ENCODE measurements at places on chromosomes 4 and X. TPM values are rescaled to one million over a fixed set of nuclear protein-coding genes. Genes with fewer than 3 reads are reported as not detected.
A peak's percentile ranks its signal among the peaks of the same experiment; 100 is the strongest.

GRCh38 chrX:154374313-154375155 is at the start of gene FLNA:
Gene FLNA (minus strand): TSS chrX:154374634. CDS start chrX:154371245, 3,389 bp downstream.
- DNase-seq, result peak; percentile 69

DNA sequence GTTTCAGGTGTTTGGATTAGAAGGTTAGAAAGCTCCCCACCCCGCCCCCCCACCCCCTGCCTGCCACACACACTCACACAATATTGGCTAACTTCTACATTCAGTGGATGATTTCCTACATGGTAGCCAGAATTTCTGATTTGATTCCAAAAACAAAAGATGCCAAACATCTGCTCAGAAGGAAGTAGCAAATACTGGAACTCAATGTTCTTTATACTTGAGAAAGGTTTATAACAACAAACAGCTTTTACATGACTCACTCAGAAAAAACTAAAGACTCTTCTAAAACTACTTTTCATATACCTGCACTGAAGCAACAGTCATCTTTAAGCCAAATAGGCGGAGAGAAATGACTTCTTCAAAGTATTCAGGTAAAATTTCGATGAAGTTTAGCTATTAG is 750.5 kb upstream of the POU3F4 start:
- DNase-seq, result no peak

The MEPE gene
- total RNA-seq, result not detected

- no peak for DNase-seq
These were observed 1248.7 kb downstream of the PCDH7 start for GRCh38 chr4:31968842-31969241.

- peak; percentile 10 for DNase-seq
These were observed 629.0 kb upstream of the ZFP42 start for GRCh38 chr4:187366530-187366929.

The MTM1 gene
- 8.7 TPM for total RNA-seq

GRCh38 chrX:68438575-68438974 is 5.3 kb upstream of the OPHN1 start:
- no peak for DNase-seq

The GPRIN3 gene
- total RNA-seq, result 3.2 TPM

- no peak for DNase-seq
These were observed 496.9 kb upstream of the DIPK2B start for GRCh38 chrX:45697591-45697990.

Data from GM23338 (cell line).